ENCODE measurements at places on chromosomes 2 and 18.

DNA sequence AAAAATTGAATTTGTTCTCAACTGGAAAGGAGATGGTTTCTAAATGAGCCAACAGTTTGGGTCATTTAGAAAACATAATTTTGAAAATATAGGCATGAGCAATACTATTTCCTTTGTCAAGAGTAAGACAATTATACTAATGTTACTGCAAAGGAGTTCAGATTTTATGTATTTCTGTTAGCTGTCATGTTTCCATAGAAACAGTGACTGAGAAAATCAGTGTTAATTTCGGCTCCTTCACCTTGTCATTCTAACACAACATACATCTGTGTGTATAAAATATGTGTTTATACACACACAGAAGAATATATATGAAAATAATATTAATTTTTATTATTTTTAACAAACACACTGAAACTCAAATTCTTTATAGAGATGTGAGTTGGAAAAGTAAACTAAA lies 178.0 kb upstream of the SPHKAP start:
- no peak for DNase-seq

DNA sequence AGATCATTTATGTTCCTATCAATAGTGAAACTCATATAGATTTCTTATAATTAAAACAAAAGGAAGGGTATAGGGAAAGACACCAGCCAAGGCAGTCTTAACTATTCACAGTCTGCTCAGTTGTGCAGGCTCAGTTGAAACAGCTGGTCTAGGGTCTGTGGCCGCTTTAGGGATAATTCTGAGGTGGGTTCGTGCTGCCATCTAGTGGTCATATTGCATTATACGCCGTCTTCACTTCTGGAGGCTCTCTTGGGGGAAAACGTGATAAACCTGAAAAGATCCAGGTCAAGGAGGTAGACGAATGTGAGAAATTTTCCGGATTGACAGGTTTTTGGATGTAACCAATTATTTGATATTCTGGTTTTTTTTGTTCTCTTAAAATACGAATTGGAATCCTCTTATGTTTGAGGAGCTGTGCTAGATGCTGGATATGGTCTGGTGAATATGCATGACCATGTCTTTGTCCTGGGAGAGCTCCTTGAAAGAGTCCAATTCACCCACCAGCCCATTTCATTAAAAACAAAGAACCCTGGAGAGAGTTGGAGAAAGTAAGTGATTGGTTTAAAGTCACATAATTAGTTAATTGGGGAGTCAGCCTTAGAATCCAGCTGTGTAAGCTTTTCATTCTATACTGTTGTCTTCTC lies 492.4 kb downstream of the PLCL1 start:
- peak; percentile 28 for DNase-seq

- no peak for DNase-seq
Measured at GRCh38 chr18:53254265-53254664, 914.3 kb downstream of the DCC start.

DNA sequence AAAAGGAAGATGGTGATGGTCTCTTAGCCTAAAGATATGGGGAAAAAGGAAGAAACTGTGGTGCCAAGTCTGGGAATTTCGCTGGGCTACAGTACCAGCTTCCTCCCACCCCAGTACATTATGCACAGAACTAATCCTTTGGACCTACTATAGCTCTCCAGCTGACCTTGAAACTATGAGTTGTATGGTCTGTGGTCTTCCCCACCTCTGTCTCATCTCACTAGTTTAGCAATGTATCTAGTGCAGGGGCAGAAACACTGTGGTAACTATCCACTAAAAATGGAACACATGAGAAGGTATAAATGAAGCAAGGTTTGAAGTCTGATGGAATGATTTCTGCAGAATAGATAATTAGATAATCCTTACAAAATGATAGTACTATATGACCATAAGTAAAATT lies 190.4 kb upstream of the CCDC150 start:
- no peak for DNase-seq

DNA sequence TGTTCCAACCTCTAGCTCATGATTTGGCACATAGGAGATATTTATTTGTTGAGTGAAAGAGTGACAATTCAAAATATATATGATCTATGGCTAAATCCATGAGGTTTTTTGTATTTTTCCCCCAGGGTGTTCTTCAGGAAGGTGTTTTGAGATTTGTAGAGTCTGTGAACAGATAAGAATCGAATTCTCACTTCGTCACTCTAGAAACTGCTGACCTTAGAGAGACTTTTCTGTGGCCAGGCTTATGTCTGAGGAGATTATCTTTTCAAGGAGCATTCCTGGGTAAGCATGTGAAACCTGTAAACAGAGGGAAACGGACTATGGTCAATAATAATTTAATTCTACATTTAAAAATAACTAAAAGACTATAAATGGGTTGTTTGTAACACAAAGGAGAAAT lies 849 bp upstream of the ITGB6 start:
- no peak for DNase-seq

DNA sequence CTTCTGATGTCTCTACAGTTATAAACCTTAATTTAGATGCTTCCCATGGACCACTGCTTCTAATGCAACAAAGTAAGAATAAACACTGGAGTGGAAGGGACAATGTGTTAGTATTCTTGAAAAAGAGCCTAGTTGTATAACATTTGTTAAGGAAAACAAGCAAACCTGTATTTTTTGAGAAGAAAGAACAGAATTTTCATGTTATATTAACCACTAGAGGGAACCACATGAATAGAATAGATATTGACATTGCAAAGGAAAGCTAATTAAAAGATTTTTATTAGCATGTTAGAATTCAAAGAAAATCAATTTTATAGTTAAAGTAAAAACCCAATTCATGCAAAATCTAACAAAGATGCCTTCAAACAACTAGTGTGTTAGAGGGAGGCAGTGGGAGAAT lies 151.2 kb upstream of the BARD1 start:
- no peak for DNase-seq

DNA sequence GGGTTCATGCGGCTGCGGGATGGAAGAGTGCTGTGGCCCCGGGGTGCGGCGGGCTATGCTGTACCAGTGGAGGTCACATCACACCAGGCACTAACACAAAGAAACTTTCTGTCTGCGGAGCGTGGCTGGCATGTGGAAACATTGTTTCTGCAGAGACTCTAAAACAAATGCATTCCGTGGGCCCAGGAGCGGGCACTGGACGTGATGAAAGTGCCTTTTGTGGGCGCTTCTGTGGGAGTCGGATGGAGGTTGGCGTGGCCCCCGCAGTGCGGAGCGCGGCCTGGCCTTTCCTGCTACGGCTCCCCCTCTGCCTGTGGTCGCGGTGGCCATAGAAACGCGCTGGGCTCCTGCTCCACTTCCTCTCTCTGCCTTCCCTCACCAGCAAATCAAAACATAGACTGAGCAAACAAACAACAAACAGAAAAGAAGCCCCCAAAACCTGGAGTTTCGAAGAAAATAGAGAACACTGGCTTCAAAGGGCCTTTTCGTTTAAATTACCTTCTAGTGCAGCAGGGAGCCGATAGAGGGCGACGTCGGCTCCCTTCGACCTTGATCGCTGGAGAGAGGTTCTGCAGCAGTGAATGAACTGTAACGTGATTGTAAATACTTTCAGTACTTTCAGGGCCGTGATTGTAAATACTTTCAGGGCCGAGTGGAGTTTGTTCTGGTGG lies 51.4 kb downstream of the KIF5C start:
- DNase-seq, result peak; percentile 4

DNA sequence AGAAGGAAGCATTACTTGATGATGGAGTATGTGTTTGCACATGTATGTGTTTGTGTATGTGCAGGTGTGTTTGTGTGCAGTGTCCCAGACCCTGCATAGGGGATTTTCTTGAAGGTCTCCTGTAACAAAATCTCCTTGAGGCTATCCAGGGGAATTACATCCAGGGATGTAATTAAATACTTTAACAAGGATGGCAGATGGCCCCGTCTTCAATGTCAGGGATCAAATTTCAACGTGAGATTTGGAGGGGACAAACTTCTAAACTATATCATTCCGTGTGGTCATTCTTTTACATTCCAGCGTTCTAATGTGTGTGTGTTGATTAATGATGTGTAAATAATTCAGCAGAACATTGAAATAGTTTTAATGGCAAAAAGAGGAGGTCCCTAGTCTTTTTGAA lies 3.3 kb downstream of the UGT1A9 start:
- no peak for DNase-seq

- no peak for DNase-seq
Measured at GRCh38 chr18:26468931-26469340, 79.4 kb downstream of the KCTD1 start.

GRCh38 chr2:147715807-147716206 lies 129.0 kb upstream of the ACVR2A start:
- peak; percentile 82 for DNase-seq

DNA sequence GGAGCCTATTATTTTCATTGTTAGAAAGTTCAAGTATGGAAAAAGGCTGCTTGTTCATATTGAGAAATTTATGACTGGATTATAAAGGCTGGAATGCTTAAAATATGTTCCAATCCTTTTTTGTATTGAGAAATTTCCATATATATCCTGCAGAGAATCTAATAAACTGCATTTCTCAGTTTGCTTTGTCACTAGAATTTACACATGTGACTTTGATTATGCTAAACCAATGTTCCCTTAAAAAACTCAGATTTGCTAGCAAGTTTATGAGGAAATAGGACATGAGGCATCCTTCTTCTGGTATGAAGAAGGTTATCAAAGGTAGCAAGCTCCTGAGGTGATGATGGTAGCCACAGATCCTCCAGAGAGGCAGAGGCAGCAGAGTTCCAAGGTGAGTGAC lies 29.2 kb upstream of the DSEL start:
- no peak for DNase-seq

GRCh38 chr2:70418514-70418913 lies 116.6 kb upstream of the FAM136A start:
- DNase-seq, result no peak

GRCh38 chr2:75199428-75200011 lies at the start of gene TACR1:
Gene TACR1, minus strand, starts transcription at chr2:75199520. Its CDS starts 586 bp downstream, at chr2:75198934.
- DNase-seq, result peak; percentile 76

- peak; percentile 65 for DNase-seq
Measured at GRCh38 chr2:159658881-159659873, 42.8 kb upstream of the BAZ2B start.

- DNase-seq, result peak; percentile 48
Measured at GRCh38 chr2:101815739-101816391, 118.4 kb downstream of the MAP4K4 start.

- no peak for DNase-seq
Measured at GRCh38 chr18:74381621-74382295, 66.1 kb downstream of the C18orf63 start.

DNA sequence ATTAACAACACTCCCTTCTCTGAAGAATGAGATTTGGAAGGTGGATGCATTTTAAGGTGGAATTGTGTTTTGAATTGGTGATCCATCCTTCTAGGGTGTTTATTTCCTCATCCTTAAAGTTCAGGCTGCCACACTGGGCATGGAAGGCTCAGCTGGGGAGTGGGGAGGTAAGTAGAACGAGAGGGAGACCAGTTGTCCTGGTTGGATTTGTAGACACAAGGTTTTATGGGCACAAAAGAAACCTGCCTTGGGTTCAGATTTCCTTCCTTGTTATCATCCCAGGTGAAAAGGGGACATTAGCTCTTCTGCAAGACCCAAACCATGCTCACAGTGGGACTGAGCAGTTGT lies 101.0 kb upstream of the SIX3 start:
- no peak for DNase-seq

DNA sequence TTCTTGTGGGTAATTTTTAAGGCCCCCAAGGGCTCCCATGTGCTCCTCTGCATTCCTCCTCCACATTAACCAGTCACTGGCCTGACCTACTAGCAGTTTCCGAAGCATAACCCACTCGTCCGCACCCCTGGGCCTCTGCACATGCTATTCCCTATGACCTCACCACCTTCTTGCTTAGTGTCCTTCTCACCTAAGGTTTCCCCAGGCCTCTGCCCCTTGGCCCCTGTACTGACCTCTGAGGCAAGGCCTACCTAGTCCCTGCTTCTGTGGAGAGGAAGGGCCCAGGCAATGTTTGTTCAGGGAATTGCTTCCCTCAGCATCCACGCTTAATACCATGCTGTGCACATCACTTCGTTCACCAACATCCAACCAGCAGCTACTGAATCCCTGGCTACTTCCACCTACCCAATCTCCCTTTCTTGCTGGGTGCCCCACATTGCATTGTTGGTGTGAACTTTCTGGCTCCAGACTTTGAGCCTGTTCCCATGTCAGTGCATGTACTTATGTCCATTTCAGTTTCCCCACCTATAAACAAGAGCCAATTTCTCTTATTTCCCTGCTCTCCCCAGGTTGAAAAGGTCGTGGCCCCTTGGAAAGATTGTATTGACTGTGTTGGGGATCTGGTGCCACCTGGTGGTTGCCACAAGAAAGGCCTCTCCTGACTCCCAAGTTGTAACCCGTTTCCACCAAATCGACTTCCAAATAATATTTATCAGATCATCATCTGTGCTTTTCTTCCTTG lies 19.2 kb upstream of the TMEM177 start:
- DNase-seq, result no peak

DNA sequence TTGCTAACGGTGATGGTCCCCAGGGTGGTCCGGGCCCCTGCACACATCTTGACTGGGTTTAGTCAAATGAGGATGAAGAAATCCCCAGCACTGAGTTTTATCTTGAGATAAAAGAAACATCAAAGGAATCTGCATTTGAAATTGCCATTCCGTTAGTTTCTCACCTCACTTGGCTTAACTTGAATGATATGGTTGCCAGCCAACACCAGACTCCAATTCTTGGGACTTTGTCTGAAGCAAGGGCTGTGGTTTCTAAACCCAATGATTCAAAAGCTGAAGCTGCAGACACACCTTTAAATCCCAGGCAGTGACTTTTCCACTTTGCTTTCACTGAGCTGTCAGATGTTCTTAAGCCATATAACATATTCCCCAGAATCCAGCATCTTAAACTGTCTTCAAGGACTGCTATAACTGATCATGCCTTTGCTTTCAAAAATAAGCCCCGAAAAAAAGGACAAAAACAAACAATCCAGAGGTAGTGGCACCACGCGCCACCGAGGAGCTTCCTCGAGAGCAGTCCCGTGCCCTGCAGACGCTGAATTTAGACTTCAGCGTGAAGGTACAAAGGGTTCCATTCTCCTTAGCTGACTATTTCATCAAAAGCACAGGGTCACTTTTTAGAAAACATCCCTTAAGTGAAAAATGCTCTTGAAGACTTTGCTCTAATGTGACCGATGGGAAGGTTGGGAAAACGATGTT lies 189.3 kb downstream of the HDAC4 start:
- DNase-seq, result no peak

GRCh38 chr2:171882089-171882769 lies 11.8 kb downstream of the SLC25A12 start:
- DNase-seq, result no peak

DNA sequence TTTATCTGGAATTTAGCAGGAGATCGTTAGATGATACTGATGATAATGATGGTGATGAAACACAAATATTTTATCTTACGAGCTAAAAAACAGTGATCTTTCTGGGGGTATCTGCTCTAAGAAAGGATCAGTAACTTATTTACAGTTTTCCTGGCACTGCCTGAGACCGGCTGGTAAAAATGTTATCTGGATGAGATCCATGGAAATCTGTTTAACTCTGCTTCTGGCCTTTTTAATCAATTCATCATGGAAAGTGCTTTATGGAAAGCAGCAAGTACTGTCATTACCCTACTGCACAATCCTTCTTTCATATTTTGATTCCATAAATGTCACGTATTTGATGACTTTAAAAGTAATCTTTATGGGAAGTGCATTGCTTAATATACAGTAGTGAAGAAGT lies 612.7 kb upstream of the GCFC2 start:
- DNase-seq, result no peak
